Caco-2 (cell line): ENCODE measurements at places on chromosomes 11 and 22. TPM values are rescaled to one million over a fixed set of nuclear protein-coding genes. Genes with fewer than 3 reads are reported as not detected.
A peak's percentile ranks its signal among the peaks of the same experiment; 100 is the strongest.

GRCh38 chr11:16924826-16925560 lies 89.2 kb downstream of the PLEKHA7 start:
- peak; percentile 96 for DNase-seq

ATG2A gene
- total RNA-seq, result 27.9 and 31.1 TPM in 2 replicates

- DNase-seq, result no peak
Measured at GRCh38 chr22:28171115-28171514, 252.1 kb upstream of the PITPNB start.

DNA sequence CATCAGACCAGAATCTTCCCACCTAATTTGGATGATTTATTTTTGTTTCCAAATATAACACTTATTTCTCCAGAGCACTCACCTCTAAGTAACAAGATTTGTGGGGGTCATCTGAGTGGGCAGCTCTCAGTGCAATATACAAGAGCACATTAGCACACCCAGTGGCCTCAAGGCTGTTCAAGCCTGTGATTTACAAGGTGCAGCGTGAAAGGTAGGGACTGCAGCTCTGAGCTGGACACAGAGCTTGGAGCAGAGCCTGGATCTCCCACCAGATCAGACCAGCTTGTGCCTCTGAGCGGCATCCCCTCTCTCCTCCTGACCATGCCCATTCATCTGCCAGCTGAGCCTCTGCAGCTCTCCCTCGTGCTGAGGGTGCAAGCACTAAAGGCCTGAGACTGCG lies 323.3 kb upstream of the ZC3H12C start:
- DNase-seq, result no peak

- no peak for DNase-seq
Measured at GRCh38 chr11:61777234-61778090, 14.9 kb downstream of the TMEM258 start.

GRCh38 chr22:39524753-39525657 lies 4.6 kb downstream of the ATF4 start:
- DNase-seq, result no peak

KRTAP5-6 gene
- total RNA-seq, result not detected in 2 replicates

DNA sequence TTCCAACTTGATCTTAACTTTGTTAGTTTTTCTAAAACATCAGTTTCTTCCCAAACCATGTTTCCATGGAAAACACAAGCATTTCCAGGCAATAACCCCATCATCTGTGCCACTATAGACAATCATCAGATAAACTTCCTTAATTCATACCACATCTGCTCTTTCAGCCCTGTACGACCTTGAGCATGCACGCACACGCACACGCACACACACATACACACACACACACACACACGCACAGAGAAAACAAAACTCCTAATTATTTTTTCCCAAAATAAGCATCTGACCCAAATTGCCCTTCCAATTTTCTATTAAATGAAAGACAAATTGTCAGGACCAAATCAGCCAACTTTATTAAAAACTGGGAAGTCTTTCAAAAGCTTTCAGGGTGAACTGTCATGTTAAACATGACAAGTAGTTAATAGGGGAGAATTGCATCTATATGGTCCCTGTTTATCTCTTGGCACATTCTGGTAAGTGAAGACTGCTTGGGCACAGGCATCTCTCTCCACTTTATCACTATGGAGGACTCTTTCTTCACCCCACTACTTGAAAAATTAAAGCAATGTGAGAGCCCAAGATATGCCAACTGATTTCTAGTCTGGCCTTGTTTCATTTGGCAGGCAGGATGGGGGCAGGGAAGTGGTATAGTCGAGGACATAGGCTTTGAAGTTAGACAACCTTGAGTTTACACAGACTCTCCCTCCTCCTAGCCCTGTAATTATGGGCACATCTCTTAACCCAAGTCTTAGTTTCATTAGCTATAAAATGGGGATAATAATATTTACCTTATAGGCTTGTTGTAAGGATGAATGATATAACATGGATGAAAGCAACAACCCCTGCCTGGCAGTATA lies 15.1 kb downstream of the ADM start:
- no peak for DNase-seq
